ENCODE measurements at places on chromosomes 12 and 14.

GRCh38 chr12:53463802-53464560 is 12.1 kb downstream of the PCBP2 start:
- DNase-seq, result no peak

- DNase-seq, result peak; percentile 47
These were observed 685 bp upstream of the MYL6B start for GRCh38 chr12:56151672-56152131.

- DNase-seq, result no peak
These were observed 317.6 kb downstream of the DPF3 start for GRCh38 chr14:72576258-72576657.

DNA sequence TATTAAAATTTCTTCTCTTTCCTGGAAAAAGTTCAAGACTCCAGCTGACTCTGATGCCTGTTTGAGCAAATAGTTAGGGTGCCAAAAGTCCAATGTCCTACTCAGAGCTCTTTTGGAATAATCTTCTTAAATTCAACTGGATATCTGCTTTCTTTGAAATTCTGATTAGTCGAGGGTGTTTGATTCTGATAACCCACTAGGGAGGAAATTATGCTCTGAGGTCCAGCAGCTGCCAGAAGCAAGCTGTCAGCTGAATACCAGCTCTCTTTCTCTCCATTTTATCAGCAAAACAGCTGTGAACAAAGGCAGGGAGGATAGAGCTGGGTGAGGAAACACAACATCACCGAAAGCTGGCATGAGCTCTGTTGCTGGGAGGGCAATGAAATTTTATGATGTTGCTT is 141.5 kb downstream of the CAND1 start:
- DNase-seq, result no peak

GRCh38 chr12:70415987-70416386 is 49.9 kb downstream of the KCNMB4 start:
- no peak for DNase-seq

DNA sequence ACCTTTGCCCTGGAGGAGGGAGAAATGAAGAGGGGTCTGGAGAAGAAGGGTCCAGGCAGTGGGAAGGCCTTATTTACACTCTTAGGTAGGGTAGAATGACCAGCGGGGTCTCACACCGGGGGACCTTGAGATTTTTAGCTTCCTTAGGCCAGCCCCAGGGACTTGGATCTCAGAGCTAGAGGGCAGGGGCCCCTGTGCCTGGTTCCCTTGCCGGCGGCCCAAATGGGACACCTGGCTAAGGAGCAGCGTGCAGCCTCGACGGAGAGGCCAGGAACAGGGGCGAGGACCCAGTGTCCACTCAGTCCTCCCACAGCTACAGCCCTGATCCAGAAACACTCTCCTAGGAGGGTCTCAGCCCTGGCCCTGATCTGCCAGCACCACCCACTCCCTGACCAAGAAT is 41.8 kb downstream of the DIO3 start:
- DNase-seq, result no peak

DNA sequence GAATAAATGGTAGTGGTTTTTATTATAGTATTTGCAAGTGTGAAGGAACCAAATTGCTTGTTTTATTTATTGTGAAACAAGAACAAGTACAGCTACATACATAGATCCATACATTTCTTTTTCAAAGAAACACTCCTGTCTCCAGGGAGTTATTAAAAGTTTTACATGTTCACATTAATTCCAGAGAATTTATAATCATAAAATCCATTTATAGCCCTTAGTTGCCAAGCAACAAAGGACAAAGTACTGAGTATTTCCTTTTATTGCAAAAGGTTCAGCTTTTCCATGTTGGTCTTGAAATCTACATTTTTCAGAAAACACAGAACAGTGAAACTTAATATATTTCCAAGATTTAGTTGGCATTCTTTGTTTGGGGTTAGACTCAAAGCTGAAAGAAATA is 9.5 kb downstream of the MYRFL start:
- DNase-seq, result no peak

- no peak for DNase-seq
These were observed 93.6 kb upstream of the PCED1B start for GRCh38 chr12:46985816-46986215.

DNA sequence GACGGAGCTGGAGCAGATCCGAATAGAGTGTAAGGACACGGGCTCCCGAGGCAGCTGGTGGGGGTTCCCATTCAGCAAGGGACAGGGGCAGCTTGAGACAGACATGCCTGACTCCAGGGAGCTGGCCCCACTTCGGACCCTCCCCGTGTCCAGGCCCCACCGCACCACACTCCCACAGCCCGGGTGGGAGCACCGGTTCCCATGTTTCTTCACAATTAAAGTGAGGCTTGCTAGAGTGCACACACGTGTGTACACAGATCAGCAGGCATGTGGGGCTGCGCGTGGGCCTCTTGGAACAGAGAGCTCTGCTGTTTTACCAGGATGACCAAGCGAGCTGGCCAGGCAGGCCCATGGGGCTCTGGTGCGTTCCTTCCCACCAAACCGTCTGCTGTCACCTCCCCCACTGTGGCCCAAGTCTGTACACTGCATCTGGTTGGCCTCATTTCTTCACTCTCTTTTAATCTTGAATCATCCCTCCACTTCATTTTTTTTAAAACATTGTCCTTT is 48.0 kb downstream of the SLC6A12 start:
- DNase-seq, result no peak

GRCh38 chr14:73125169-73125588 is 11.1 kb upstream of the PSEN1 start:
- DNase-seq, result no peak

DNA sequence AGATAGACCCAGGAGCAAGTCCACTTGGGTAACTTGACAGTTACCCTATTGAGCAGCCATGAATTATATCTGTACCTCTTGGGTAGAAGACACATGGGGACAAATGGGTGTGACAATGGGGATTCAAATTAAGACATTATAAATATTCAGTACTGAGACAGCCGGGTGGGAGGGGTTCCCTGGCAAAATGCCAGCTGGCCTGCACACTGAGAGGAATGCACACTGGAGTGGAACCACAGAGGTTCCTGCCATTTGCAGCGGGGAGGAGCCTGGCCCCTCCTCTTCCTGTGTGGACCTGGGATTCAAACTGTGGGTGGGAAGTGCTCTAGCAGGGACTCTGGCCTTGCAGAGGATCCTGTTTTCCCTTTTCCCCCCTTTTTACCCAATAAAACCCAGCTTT is 118.7 kb upstream of the CDKN3 start:
- DNase-seq, result no peak

DNA sequence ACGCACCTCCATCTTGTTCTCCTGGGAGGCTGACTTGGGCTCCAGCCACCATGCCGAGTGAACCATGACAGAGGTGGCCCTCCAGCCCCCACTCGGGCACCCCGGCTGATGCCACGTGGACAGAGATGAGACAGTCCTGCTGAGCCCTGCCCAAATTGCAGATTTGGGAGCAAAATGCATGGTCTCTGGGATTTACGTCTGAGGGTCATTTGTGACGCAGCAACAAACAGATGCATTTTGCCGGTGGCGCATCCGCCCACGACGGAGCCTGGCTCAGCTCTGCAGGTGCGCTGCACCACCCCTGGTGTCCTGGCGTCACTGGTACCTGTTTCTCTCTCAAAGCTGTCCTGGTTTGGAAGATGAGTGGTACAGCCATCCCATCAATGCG is 31.1 kb upstream of the INF2 start:
- no peak for DNase-seq

GRCh38 chr12:14010989-14011388 is 29.6 kb upstream of the GRIN2B start:
- DNase-seq, result no peak

DNA sequence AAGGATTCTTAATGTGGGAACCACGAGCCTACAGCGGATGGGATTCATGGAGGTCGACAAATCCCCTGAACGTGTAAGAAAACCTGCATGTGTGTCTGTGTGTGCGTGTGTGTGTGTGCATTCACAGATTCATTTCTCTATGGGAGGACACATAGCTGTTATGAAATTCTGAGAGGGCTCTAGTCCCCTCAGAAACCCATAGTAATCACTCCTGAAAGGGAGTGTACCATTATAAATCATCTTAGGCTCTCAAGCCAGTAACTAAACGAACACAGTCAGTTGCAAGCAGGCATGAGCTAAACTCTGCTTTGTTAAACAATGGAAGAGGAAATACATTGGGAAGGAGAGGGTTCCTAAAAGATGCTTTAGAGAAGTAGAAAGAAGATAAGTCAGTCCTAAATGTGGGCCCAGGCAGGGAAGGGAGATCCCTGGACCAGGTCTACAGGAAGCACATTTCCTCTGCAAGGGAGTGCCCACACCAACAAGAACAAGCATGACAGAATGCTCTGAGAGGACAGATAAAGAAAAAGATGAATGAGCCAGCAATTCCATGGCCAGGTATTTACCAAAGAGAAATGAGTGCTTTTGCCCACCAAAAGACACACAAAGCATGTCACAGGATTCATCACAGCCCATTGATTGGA is 91.3 kb downstream of the ITPR2 start:
- no peak for DNase-seq

GRCh38 chr14:21734457-21735074 is 60.9 kb upstream of the OR4E1 start:
- DNase-seq, result no peak

DNA sequence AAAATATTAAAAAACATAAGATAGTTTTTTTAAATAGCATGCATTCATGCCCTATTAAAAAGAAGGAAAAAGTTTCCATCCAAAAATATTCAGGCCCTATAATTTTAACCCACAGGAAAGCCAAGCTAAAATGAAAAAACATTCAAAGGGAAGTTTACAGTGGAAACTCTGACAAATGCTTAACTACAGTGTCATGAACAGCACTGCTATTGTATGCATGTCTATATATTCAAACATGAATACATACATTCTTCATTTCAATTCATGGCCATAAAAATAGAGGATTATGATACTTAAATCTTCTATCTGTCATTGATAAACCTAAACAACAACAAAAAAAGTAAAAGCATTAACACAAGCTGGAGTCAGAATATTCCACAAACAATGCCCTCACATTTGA is 67.4 kb downstream of the PPP2R5E start:
- no peak for DNase-seq

GRCh38 chr12:57549909-57550640 is at the start of gene KIF5A:
KIF5A (plus strand) TSS chr12:57550044; CDS start chr12:57550272, 228 bp downstream.
- peak; percentile 33 for DNase-seq

DNA sequence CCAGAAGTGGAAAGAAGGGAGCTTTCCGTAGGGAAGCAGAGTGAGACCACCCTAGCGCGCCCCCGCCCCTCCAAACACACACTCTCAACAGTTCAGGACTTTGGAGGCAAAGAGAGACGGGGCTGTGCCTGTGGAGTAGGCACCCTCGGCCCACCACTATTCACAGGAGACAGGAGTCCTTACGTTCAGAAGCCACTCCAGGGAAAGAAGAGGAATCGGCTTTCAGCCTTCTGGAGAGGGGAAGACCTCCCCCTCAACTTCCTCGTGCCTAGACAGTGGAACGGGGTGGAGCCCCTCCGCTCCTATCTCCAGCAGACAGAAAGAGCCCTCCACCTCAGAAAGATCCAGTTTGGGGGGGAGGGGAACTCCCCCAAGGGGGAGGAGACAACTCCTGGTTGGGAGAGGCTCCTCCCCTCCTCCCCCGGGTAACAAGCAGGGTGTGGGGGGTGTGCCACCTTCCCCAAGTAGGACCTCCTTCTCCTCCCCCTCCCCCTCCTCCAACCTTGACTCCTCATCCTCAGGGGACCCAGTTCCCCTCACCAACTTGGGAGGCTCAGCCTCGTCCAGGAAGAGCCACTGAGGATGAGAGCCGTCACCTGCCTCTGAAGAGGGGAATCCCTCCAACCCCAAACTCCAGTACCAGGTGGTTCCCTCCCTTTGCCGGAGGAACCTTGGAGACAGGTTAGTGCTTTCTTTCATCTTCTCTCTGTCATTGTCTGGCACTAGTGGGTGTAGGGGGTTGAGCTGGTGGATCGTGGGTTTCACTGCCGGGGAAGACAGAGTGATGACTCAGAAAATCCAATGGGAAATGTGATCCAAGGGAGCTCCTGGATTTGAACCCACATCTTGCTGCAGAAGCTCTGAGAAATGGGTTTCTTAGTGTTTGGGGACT is 883 bp downstream of the FOXJ2 start:
- peak; percentile 33 for DNase-seq

DNA sequence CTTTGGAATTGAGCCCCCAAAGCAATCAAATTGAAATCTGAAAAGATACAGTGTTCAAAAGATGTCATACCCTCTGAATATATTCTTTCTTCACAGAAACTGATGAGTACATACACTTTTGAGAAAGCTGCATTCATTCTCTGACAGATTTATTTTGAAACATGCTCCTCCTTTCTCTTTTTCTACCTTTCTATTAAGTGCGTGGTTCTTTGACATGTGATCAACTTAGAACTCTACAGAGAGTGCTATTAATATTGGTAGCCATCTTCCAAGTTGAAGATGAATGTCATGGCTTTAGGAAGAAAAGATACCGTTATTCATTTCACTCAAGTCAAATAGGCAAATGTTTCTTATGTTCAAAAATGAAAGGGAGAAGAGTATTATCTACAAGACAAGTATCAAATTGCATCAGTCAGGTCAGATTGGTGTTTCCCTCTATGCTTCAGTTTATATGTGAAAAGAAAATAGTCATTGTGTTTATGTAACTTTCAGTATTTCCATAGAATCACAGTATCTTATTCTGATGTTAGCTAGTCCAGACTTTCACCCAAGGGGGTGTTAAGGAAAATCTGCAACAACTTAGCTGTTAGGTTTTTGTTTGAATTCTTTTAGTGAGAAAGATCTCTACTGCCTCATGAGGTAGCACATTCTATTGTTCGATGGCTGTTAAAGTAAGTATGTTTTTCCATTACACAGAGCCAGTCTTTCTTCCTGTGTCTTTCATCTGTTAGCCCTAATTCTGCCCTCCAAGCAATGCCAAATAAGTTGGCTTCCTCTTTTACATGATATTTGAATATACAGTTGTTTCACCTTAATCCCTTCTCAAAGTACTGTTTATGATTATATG is 55.4 kb upstream of the GARIN2 start:
- no peak for DNase-seq

GRCh38 chr12:115222220-115222619 is 538.2 kb upstream of the TBX3 start:
- DNase-seq, result no peak

- no peak for DNase-seq
These were observed 30.0 kb upstream of the OR4E1 start for GRCh38 chr14:21703357-21704326.

DNA sequence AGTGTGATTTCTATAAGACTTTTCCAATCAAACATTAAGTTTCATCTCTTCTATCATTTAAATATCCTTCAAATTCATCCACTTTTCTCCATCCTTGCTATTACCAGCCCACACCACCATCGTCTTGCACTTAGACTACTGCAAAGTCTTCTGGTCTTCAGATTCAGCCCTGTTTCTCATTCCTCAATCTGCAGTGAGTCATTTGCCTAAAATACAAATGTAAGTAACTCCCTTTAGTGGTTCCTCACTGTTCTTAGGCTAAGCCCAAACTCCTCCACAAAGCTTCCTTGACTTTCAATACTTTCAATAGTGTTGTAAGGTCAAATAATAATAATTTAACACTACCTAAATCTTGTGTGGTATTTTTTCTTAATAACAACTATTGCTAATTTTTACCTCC is 83.3 kb downstream of the PLEKHG7 start:
- DNase-seq, result no peak

- no peak for DNase-seq
These were observed 3.3 kb upstream of the KRT86 start for GRCh38 chr12:52271158-52271557.

All from stimulated activated CD8-positive, alpha-beta memory T cell treated with anti-CD3 and anti-CD28 coated beads, Interleukin-12 subunit alpha, Interleukin-12 subunit beta, amount 100 ng/mL, for 4 hours (primary cell).